ENCODE measurements at places on chromosomes 5 and 9.

- peak; percentile 54 for DNase-seq
Observed at GRCh38 chr9:91681461-91682305, 258.1 kb upstream of the NFIL3 start.

DNA sequence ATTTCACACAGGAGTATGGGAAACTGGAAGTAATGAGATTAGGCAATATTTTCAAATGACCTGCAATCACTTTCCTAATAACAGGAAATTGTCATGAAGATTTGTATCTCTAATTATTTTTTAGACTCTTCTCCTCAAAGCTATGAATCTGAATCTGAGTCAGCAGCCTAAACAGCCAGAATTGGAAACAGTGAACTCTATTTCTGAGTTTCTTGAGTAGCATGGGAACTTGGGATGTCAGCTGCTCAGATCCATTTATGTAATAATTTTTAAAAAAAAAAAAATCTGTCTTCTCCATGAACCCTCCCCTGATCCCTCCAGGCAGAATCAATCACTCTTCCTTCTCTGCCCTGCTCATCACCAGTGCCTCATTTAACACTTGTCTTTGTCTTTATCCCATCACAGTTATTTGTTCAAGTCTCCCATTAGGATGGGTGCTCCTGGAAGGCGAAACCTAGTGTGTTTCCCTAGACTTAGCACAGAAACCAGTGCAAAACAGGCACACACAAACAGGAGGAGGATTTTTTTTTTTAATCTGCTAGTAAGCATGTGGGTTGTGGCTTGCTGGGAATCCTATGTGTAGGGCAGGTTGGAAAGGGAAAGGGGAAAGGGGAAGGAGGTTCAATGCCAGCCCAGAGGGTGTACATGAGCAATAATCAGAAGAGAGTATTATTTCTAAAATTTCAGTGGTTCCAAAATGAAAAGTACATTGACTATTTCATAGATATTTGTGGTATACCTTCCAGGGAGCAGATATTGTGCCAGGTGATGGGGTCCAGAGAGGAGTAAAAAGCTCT lies 186.8 kb downstream of the TTLL11 start:
- no peak for DNase-seq

GRCh38 chr5:73007051-73007450 lies 51.2 kb downstream of the FCHO2 start:
- DNase-seq: no peak

DNA sequence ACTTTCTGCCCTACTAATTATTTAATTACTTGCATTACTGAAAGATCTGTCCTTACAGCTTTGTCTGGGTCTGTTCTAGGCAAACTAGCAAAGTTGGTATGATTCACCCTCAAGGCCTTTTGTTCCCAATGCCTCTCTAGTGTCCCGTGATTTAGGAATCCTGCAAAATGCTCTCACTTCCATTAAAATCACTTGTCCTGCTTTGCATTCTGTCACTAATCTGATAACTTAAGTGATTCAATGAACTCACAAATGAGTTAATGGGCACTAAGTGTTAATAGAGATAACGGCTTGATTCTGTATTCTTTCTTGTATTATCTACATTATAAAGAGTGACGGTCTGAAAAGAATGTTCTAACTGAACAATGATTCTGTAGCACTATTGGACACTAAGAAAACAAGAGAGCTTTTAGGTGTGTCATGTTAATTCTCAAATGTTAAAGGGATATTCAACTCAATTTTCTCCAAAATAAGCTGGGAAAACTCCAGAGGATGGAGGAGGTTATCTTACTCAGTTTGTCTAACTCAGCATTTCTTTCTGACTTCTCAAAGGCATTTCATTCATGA lies 697.3 kb downstream of the CETN3 start:
- no peak for DNase-seq

DNA sequence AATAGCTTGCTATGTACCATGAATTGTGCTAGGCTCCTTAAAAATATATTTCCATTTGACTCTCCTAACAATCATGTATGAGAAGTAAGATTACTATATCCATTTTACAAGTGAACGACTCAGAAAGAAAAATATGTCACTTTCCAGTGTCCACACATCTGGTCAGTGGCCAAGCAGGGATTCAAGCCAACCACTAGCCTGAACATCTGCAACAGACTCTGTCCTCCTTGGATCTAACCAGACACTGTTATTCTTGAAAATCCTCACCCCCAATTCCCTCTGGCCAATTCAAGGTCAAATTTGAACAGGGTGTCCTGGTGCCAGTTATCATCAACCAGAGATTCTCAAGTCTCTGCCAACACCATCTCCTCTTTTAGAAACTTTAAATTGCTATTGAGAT lies 344.1 kb upstream of the WWC1 start:
- DNase-seq: no peak

GRCh38 chr5:1063661-1064382 lies 48.0 kb downstream of the SLC12A7 start:
- no peak for DNase-seq

DNA sequence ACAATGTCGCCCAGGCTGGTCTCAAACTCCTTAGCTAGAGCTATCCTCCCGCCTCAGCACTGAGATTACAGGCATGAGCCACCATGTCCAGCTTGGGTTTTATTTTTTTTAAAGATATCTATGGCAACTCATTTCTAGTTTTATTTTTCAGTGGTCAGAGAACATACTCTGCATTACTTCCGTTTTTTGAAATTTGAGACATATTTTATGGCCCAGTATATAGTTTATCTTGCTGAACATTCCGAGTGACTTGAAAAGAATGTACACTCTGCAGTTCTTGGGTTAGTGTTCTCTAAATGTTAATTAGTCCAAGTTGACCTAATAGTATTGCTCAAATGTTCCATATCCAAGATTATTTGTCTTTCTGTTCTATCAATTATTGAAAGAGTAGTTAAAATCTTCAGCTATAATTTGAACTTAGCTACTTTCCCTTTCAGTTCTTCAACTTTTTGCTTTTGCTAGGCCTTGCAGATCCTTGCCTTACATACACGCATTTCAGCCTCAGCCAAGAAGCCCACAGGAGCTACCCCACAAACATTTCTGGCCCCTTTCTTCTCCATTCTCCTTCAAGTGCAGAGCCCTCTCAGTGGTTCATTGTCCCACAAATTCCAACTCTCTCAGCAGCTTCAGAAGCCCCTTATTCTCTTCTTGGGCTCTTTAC lies 22.3 kb upstream of the SNAPC3 start:
- no peak for DNase-seq

GRCh38 chr5:90347462-90347861 lies 62.1 kb downstream of the CETN3 start:
- no peak for DNase-seq

DNA sequence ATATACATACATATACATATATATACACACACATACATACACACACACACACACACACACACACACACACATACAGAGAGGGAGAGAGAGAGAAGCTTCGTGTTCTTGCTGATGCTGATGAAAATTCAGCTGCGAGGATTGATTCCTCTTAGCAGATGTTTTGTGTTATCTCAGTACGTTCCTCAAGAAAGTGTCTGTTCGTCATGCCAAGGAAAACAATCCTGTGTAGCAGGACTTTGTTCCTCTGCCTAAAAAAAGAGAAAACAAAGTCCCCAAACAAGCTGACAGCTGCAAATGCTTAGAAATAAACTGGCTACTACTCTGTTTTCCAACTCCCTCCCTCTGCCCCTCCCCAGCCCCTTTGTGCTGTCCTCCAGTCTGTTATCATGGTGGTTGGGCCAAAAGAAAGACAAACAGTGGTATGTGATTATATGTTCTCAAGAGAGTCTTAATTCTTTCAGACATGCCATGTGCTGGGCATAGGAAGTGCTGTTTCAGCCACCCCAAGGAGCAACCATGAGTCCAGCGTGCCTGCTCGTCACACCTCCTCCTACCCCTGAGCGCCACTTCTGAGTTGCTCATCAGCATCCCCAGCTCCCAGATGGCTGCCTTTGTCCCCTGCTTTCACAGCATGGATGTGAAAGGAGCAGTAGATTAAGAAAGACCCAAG lies 71.5 kb upstream of the EQTN start:
- DNase-seq: no peak

DNA sequence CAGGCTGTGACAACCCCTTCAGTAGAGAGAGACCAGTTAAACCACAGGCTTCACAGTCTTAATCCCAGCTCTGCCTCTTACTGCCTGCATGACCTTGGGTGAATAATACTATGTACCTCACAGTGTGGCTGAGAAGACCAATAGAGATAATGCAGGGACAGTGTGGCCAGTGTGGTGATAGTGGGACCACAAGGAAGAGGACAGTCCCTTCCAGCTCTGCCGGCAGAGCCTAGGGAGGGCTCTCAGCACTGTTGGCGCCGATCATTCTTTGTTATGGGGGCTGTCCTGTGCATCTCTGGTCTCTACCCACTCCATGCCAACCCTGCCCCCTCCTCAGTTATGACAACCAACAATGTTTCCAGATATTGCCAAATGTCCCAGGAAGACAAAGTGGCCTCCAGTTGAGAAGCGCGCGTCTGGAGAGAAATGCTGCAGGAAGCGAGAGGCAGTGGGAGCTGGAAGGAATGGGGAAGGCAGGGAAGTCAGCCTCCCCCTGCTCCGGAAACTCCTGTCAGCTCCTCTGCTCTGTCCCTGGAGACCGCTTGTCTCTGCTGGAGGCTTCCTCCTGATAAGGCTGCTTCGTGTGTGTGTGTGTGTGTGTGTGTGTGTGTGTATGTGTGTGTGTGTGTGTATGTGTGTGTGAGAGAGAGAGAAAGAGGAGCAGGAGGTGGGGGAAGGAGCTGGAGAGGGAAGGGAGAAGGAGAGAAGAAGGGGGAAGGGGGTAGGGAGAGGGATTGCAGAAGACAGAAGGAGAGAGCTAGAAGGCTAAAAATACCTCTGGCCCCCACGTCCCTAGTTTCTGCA lies 31.8 kb upstream of the FABP6 start:
- no peak for DNase-seq

DNA sequence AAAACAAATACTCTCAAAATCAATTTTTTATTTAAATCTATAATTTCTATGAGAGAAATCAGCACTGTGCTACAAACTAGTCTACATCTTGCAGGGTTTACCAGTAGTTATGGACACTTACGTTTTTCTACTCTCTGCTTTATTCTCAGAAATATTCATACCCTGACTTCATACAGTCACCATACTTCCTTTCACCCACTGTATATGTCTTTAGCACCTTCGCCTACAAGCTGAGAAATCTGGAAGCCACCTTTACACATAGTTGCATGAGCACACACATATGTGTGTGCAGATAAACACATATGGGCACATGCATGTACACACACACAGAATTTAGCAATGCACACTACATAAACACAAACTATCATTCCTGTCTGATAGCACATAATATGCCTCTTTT lies 177.0 kb downstream of the ST8SIA4 start:
- DNase-seq: no peak

DNA sequence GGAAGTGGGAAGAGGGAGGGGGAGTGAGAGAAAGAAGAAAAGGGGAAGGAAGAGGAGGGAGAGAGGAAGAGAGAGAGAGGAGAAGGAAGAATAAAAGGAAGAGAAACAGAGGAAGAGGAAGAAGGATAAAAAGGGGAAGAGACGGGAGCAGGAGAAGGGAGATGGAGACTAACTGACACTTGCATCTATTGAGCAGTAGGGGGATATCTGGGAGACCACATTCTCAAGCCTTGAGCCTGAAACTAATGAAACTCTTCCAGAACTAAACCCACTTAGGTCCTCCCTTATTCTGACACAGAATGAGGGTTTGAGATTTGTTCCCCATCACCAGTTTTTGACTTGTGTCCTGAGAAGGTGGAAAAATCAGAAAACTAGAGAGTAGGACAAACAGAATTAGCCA lies 533.3 kb downstream of the CDH12 start:
- no peak for DNase-seq

DNA sequence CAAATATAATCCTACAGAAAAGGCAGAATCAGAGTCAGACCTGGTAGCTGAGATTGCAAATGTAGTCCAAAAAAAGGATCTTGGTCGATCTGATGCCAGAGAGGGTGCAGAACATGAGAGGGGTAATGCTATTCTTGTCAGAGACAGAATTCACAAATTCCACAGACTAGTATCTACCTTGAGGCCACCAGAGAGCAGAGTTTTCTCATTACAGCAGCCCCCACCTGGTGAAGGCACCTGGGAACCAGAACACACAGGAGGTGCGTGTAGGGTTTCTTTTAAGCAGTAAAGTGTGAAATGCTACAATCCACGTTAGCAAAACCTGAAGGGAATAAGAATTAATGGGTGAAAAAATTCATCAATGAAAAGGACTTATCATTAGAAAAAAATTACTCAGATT lies 145.8 kb downstream of the GIN1 start:
- no peak for DNase-seq

GRCh38 chr5:39441838-39442237 lies 17.1 kb upstream of the DAB2 start:
- no peak for DNase-seq

DNA sequence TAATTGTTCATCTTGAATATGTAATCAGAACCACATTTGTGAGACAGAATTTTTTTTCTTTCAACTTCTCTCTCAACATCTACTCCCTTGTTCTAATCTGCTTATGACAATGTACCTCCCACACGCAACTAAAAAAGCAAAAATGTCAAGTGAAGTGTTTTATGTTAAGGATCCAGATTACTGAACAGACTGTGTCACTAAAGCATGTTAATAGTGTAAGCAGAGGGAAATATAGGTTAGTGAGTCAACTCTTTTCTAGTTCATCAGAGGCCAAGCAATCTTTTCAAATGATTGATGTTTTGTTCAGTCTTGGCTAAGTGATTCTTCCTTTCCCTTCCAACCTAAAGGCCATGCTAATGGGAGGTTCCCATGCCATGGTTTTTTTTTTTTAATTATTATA lies 34.7 kb upstream of the IDNK start:
- DNase-seq: no peak

DNA sequence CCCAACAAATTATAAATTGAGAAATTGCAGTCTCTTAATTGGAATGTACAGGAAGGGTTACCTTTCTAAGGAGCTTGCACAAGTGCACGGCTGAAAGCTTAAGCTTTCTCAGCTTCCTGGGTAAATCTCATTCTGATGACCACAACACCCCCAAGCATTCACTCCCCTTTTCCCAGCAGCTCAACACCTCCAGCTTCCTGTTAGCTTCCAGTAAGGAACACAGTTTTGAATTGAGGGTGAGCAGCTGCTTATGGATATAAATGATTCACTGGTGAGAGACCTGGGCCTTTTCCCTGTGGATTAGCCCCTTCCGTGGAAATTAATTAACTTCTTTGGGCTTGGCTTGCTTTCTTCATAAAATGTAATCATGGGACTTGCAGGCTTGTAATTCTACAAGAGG lies 101.2 kb downstream of the SLC28A3 start:
- DNase-seq: no peak

DNA sequence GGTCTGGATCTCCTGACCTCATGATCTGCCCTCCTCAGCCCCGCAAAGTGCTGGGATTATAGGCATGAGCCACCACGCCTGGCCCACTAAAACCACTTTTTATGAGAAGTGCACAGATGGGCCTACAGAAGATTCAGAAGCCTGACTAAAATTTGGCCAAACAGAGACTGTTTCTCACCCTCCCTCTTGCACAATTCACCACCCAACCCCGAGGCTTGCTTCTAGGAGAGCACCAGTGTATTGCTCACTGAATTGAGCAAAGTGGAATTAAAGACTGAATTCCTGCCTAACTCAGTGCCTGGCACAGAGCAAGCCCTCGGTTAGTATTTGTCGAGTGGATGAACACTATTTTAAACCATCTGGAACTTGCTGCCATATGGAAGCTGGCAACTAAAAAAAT lies 3.4 kb upstream of the DCTN4 start:
- DNase-seq: no peak

Measured in NCI-H1694 treated with DMSO at 0.1 percent for 48 hours (cell line).